Glomerular endothelial cell (primary cell): ENCODE measurements at places on chromosomes 4 and X. TPM values are rescaled to one million over a fixed set of nuclear protein-coding genes. Genes with fewer than 3 reads are reported as not detected.

The ART3 gene
- total RNA-seq, result 1.2 and 1.4 TPM in 2 replicates

The PHOX2B gene
- total RNA-seq, result not detected in 2 replicates

The GAGE13 gene
- not detected in 2 replicates for total RNA-seq

The ANK2 gene
- 4.1 and 6.1 TPM in 2 replicates for total RNA-seq

The PNMA5 gene
- not detected in 2 replicates for total RNA-seq

The YY2 gene
- 1.1 and 2.7 TPM in 2 replicates for total RNA-seq

The TSPAN7 gene
- total RNA-seq, result 4.7 and 13.5 TPM in 2 replicates

The TMEM131L gene
- total RNA-seq, result 18.4 and 18.8 TPM in 2 replicates

DNA sequence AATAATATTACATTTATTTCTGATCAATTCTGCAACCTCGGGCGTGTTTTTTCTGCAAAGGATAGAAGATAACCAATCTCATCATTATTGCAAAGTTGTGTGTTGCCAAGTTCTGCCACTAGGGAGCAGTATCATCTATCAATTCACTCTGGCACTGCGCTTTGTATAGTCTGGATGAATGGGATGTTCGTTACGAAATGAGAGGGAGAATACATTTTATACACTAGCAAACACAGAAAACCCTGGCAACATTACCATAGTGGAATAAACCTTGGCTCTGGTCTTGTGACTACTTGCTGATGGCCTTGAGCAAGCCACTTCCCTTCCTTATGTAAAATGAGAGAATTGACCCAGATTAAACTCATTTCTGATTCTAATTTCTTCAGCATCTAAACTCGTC is 97.5 kb upstream of the ZNF518B start:
- peak; percentile 56 for DNase-seq

DNA sequence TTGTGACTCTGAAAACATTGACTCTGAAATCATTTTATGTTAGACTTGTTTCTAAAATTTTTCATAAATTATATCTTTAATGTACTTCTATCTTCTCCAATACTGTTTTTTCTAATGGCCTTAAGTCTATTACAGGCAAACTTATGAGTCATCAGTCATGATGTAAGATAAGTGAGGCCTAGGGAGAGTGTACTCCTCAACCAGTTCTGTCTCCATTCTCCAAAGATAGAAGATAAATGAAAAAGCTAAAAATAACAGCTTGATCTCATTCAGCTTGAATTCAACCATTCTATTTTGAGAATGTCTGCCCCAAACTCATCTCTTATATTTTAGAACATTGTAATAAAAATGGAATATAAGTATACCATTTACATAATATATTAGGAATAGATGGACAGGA is 34.5 kb downstream of the STBD1 start:
- no peak for DNase-seq

DNA sequence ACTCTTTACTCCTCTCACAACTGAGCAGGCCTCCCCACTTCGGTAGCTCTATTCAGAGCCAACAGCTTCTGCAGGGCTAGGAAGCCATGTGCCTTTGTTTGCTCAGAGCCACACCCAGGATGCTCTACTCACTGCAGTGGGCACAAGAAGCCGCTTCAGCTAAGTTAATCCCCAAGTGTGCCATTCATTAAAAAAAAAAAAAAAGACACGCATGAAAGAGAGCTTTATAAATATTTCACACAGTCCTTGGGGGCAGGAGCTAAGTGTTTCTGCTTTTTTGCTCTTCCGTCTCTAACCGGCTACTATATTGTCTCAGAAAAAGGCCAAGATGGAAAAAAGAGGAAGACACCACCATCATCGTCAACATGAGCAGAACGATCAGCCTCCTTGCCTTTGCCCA is 8.1 kb downstream of the CRMP1 start:
- DNase-seq, result no peak

GRCh38 chrX:45769761-45770582 is 569.3 kb upstream of the DIPK2B start:
- DNase-seq, result no peak

GRCh38 chr4:170395773-170396172 is 306.0 kb upstream of the AADAT start:
- DNase-seq, result no peak

- peak; percentile 36 for DNase-seq
Observed at GRCh38 chr4:153530284-153530999, 64.3 kb downstream of the TMEM131L start.

- DNase-seq, result no peak
Observed at GRCh38 chrX:21490341-21490740, 116.1 kb downstream of the CNKSR2 start.

DNA sequence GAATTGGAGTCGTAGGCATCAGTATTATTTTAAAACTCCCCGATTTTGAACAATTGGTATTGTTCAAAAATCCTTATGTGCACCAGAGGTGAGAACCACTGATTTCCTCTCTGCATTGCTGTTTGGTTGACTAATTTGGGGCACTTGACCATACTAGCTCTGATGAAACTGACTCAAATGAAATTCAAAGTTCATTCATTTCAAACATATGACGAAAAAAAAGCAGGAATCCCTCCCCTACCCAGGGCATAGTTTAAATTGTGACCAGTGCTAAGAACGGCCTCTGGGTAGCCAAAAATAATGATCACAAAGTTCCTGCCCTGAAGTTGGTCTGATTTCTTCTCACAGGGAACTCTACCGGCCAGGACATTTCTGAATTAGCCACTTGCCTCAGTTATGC is 75.7 kb upstream of the EGFL6 start:
- DNase-seq, result no peak

GRCh38 chr4:33658971-33659370 is 2585.3 kb downstream of the ARAP2 start:
- no peak for DNase-seq

DNA sequence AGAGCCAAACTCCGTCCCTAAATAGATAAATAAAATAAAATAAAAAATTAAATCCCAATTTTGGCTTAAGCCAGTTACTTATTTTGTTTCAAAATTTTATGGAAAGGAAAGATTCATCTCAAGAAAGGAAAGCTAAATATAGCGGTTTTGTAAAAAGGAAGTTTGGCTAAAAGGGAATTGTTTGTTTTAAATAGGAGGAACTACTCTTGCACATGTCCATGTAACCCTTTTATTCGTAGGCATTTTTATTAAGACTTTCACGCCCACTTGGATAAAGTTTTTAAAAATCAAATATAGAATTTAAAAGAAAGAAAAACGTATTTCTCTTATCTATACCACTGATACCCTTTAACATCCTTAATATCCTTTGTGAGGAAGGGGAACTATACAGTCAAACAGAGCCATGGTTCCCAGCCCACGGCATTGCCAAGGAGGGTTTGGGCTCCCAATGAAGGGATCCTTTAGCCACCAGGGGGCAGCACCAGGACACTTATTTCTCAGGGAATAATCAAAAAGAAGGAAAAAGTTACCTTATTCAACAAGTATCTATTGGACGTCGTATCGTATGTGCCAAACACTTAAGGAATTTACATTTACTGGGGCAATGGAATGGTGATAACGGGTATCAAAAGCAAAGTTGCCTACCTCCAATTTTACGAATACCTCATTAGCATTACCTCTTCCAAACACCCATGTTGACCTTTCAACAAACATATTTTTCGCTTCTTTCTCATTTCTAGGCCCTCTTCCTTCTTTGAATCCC is 27.7 kb downstream of the CDKN2AIP start:
- peak; percentile 62 for DNase-seq
